Activated T-cell treated with anti-CD3 and anti-CD28 coated beads for 48 hours (primary cell): ENCODE measurements at places on chromosomes 1 and 21.

DNA sequence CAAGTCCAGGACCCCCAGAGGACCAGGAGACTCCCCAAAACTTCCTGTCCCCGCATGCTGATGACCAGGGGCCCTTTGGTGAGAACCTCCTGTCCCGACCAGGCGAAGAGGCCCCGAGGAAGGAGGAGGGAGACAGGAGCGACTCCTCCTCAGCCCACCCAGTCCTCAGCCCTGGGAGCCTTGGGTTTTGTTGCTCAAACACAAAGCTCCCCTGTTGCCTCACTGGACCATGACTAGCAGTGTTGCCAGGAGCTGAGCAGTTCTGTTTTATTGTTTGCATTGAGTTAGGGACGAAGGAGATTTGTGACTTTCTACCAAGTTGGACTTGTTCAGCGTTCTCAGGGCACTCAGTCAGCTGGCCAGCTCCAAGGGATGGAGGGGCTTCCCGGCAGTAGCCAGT is 10.0 kb downstream of the UMODL1 start:
- DNase-seq, result no peak

DNA sequence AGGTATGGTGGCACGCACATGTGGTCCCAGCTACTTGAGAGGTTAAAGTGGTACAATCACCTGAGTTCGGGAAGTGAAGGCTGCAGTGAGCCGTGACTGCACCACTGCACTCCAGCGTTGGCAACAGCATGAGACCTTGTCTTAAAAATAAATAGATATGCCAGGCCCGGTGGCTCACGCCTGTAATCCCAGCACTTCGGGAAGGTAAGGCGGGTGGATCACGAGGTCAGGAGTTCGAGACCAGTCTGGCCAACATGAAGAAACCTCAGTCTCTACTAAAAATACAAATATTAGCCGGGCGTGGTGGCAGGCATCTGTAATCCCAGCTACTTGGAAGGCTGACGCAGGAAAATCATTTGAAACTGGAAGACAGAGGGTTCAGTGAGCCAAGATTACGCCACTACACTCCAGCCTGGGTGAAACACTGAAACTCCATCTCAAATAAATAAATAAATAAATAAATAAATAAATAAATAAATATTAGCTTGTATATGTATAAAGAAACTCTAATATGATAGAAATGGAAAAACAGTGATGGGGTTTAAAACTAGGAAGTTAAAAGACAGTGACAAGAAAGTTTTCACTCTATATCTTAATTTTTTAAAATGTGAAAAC is 18.8 kb downstream of the GATAD2B start:
- DNase-seq, result no peak

GRCh38 chr1:55580845-55581332 is 365.7 kb upstream of the USP24 start:
- DNase-seq, result no peak

DNA sequence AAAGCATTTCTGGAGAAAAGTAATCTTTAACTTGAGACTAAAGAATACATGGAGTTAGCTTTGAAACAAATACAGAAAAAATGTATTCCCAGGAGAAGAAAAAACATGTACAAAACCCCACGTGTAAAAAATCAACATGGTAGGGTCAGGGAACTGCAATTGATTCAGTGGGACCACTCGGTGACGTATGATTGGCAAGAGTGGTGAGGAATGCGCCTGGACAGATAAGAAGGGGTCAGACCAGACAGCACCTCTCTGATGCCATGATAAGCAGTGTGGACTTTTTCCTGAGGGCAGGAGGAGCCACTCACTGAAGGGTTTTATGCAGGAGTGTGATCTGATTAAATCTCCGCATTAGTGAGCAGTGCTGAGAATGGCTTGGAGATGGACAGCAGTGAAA is 142.5 kb downstream of the DAB1 start:
- no peak for DNase-seq

DNA sequence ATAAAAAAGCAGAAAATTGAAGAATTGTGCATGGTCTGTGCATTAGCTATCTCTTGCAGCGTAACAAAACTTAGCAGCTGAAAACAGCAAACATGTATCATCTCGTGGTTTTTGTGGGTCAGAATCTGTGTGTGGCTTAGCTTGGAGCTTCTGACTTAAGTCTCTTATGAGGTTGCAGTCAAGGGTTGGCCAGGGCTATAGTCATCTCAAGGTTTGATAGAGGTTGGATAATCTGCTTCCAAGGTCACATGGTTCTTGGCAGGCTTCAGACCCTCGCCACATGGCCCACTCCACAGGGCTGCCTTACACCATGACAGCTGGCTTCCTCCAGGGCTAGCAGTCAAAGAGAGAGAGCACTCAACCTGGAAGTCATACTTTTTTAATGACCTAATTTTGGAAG is 35.9 kb downstream of the CNST start:
- DNase-seq, result no peak

DNA sequence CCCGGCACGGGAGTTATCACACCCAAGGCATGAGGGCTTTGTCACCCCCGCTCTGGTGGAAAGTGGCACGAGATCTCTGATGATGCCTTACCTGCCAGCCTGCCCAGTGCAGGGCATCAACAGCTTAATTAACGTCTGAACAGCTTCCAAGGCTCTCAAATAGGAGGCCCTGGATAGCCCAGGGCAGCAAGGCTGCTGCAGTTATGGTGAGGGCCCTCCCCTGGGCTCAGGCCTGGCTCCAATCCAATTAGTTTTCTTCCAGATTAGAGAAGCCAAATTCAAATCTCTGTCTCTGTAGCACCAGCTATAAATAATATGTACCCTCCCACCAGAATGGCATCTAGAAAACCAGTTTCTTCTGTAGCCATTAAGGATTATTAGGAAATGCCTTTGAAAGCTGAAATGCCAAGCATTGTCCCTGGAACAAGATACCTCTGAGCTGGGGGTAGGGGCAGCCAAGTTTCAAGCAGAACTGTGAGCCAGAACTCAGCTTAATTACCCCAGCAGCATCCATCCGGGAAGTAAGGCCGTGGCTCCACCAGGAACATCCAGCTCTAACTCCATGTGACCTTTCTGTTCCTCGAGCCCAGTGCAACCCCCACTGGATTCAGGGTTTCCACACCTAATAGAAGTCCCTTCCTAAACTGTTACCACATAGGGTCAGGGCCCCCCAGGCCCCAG is 12.5 kb downstream of the QSOX1 start:
- no peak for DNase-seq

DNA sequence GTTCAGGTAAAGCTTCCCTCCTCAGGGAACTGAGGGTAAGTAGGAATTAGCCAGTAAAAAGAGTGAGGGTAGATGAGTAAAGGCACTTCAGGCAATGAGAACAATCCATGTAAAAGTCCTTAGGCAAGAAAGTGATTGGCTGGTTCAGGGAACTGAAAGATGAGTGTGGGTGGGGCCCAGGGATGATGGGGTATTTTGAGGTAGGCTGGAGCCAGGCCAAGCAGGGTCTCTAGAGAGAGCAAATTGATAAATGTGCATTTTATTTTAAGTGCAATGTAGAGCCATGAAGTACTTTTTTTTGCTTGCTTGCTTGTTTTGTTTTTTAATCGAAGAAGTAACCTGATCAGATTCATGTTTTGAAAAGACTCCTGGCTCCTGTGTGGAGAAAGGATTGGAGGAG is 26.5 kb downstream of the OSBPL9 start:
- no peak for DNase-seq

DNA sequence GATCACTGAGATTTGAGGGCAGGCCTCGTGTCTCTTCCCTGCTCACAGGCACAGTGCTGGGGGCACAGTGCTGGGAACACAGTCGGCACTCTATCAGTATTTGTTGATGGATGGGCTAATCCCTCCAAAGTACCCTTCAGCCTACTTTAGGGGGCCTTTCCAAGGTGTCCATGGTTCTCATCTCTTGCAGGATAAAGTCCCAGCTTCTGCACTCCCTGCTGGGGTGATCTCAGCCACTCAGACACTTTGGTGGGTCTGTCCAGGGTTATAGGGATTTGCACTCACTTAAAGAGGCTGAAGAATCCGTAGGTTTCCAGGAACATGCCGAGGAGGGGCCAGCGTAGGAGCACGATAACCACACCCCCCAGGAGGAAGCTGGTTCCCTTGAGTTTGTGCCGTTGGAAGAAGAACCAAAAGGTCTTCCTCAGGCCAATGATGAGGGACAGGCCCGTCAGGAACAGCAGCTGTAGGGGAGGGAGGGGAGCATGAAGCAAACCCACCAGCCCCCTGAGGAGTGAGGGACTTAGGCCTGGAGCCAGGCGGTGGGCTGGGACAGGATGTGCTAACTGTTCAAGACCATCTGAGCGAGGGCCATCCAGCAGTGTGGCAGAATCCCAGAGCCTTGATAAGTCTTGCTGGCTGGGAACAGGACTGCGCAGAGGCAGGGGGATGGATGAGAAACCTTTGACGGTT is 5.2 kb upstream of the KISS1 start:
- no peak for DNase-seq

DNA sequence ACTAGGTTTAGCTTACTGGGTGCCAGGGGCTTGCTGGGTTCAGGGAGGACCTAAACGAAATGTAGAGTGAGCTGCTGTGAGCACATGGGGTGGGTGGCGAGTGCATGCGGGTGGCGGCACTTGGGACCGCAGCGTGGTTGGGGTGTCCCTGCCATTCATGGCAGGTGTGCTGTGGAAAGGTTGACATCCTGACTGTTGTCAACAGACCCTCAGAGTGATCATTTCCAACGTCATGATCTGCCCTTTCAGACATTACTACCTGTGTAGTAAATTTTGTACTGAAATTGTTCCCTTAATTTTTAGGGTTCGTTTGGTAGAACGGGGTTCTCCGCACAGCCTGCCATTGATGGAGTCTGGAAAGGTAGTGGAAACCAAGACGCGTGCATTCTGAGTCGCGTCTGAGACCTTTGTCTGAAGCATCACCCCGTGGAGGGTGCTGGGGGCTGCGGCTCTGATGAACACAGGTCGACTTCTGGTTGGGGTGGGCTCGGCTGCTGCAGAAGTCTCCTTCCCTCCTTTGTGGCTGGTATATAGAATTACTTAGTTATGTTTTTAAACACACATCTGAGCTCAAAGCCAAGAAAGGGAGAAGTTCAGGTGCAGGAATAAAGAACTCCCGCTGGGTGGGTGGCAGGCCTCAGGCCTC is 43.3 kb downstream of the S100B start:
- no peak for DNase-seq

GRCh38 chr1:100265562-100265930 is 470 bp upstream of the RTCA start:
- DNase-seq, result no peak

- DNase-seq, result no peak
These were observed 70.9 kb downstream of the SDC3 start for GRCh38 chr1:30837653-30838052.

- no peak for DNase-seq
These were observed 82.1 kb upstream of the DUSP10 start for GRCh38 chr1:221824025-221824424.

DNA sequence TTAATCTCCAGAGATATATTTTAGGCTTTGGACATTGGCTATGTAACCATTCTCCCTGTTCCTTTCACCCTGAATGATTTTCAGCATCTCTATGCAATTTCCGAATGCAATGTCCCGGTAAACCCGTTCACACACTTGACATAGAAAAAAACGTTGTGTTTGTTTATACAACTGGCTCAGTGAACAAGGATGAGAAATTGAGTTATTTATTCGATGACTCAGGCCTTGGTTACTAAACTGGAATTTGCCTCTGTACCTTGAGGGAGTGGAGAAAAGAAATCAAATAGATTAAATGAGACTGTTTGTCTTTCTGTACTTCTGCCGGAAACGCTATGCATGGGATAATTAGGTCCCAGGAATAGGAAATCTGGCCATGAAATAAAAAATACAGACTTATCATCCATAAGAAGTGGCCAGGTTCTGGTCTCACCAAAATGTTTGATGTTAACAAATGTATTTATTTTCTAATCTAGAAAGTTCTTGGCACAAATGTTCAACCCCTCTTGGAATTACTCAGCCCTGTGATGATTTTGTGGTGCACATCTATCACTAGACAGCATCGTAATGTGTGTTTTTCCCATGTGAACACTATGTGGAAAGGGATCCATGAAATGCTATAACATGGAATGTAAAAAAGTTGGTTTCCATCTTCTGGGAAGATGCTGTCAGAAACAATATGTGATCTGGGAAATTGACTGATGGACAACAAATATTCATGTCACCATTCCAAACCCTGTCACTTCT is 253.9 kb downstream of the DUSP10 start:
- DNase-seq, result no peak
